ENCODE measurements at places on chromosomes 7 and 10.

GRCh38 chr7:142746264-142746663 is 3.0 kb upstream of the PRSS1 start:
- DNase-seq, result no peak

- DNase-seq, result no peak
Observed at GRCh38 chr10:77049896-77050295, 587.7 kb downstream of the KCNMA1 start.

DNA sequence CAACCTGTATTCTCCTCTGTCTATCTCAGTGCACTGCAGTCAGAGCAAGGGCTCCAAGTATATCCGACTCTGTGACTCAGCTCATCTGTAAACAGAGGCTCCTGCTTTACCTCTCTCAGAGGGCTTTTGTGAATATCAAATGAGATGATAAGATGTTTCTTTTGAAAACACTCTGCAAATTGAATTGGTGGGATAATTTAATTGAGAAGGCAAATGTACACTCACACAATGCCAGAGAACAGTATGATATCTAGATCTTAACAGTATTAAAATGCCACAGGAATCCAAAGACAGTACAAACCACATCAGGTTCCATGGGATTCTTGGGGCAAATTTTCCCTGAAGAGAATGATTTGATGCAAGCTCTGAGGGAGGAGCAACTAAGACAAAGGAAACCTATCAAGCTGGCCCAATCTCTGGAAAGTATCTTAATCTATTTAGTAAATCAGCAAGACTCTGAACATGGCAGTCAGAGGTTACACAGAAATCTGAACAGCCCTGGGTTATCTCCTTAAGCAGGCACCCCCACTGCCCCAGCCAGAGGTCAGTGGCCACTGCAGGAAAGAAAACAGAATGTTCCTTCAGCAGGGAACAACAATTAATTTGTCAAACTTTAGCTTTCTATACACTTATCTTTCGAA is 45.9 kb downstream of the DOCK4 start:
- no peak for DNase-seq

GRCh38 chr10:128875956-128876736 is 590.9 kb upstream of the MGMT start:
- no peak for DNase-seq

DNA sequence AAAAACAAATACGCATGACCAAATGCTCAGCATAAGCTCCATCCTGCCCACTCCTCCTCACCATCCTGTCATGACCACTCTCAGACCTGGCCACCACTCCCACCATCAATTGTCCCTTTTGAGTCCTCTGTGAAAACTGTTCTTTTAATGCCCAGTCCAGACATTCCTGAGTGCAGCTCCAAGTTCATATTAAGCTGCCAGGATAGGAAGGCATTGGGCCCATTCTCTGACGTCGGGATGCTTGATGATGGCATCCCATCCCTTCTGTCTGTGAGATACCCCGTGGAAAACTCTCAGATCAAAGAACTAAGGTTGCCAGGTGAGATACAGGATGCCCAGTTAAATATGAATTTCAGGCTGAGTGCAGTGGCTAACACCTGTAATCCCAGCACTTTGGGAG is 89.9 kb upstream of the KIF5B start:
- no peak for DNase-seq

GRCh38 chr7:2715341-2716231 is 27.6 kb downstream of the AMZ1 start:
- no peak for DNase-seq

- DNase-seq, result no peak
Observed at GRCh38 chr7:140348161-140348849, 50.0 kb downstream of the SLC37A3 start.

DNA sequence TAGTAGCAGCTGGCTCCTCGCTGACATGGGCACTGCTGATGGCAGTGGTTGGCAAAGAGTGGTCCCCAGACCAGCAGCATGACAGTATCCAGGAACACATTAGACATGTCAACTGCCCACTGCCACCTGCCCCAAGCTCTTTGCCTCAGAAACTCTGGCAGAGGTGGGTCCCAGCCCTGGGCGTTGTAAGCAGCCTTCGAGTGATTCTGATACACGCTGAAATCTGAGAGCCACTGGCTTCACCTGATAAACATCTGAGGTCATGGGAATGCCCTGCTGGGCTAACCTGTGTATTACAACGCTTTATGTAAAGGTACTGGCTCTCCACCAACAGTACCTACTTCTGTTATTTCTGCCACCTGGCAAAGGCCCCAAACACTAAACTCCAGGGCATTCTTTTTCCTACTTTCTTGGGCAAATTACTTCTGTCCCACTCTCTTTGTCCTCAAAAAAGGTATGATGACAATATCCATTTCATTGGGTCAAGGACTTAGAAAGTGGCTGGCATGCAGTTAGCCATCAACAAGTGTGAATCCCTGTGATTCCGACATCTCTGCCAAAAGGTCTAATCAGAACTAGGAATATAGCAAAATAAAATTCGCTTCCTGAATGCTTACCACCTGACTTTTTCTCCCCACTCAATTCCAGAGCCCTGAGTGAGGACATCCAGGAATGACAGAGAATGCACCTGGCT is 9.2 kb downstream of the SGMS1 start:
- DNase-seq, result no peak

DNA sequence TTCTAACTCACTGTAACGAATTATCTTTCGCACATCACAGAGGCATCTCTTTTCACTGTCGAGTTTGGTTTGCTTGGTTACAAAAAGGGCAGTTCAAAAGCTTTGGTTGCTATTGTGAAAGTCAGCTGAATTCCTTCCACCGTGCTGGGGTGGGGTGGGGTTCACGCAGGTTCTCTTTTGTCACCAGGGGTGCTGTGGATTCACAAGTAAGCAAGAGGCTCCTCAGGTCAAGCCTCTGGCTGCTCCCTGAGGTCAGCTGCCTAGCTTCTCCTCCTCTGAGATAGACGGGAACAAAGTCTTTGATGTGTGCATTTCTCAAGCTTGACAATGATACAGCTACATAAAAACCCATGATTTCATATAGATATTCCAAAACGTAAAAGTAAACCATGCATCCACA is 47.7 kb downstream of the EGFR start:
- no peak for DNase-seq

DNA sequence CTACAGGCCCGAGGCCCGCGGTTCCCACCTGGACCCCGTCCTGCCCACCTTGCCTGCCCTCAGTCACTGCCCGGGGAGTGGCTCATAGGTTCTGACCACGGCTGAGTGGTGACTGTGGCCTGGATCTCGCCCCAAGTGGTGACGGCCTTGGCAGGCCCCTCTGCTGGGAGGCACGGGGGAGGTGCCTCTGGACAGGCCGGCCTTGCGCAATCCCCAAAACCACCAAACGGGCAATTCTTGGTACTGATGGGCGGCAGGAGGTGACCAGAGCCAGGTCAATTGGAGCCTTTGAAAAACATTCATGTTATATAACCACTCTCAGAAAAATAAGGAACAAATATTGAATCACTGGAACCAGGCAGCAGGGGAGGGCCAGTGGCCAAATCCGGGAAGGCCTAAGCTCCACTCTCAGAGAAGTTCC is 83.4 kb downstream of the PRKAG2 start:
- no peak for DNase-seq

GRCh38 chr10:132184816-132185593 is 1.7 kb upstream of the DPYSL4 start:
- no peak for DNase-seq

DNA sequence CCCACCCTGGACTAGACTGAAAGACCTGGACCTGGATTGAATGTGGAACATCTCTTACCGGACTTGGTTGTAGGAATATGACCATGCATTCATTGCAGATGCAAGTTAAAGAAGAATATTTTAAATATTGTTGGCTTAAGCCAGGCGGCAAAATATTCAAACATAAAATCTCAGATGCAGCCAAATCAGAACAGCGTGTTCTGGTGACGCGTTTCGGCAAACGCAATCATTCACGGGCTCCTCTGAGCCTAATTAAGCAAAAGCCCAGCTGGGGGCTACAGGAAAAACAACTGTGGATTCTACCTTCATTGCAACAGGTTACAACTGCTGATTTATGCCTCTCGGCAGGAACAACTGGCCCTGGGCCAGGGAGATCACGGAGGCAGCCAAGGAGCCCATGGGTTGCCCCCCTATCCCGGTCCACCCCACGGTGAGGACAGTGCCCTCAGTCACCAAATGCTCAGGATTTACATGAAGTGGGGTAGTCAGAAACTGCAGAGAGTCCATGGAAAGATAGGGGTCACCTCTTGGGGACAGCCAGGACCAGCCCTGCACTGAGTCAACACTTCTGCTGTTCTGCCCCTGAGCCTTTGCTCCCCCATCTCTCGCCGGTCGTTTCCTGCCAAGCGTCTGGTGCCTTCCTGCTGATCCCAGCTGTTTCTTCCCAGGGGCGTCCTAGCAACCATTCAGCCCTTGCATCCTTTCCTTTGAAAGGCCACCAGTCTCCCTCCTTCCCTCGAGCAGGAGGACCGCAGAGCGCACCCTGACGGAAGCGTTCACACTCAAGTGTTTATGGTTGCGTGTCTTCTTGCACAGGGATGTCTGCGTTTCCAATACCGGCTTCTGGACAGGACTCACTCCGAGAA is 64.4 kb upstream of the SFMBT2 start:
- no peak for DNase-seq

GRCh38 chr10:14468023-14468441 is 137.3 kb upstream of the FRMD4A start:
- DNase-seq, result no peak

DNA sequence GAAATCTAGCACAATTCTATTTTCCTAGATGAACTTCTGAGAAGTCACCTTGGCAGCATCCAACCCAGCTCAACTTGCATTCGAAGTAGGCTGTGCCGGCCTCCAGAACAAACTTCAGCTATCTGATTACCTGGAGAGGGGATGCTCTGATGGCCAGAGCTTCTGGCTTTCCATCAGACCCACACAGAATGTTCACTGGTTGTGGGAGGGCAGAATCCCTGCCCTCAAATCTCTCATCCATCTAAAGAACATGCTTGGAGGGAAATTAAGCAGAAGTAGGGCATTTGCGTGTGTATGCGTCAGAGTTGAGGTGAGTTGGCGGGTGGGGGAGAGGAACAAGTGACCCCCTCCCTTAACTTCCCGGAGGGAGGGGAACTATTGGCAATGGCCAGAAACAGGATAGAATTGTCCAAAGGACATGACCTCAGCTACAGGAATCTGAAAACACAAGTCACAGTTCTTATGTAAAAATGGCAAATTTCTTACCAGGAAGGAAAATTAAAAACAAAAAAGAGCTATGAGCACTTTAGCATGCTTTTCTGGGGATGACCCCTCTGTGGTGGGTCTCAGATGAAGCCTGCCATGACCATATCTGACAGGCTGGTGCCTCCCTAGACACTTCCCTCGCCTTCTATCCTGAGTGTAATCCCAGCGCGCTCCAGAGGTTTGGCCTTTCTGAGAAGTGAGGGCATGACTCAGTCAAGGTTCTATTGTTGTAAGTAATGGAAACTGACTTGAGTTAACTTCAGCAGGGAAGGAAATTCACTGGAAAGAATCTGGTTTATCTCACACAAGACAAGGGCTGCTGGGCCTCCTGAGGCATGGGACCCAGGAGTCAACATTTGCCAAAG is 278.8 kb downstream of the RPS24 start:
- no peak for DNase-seq

DNA sequence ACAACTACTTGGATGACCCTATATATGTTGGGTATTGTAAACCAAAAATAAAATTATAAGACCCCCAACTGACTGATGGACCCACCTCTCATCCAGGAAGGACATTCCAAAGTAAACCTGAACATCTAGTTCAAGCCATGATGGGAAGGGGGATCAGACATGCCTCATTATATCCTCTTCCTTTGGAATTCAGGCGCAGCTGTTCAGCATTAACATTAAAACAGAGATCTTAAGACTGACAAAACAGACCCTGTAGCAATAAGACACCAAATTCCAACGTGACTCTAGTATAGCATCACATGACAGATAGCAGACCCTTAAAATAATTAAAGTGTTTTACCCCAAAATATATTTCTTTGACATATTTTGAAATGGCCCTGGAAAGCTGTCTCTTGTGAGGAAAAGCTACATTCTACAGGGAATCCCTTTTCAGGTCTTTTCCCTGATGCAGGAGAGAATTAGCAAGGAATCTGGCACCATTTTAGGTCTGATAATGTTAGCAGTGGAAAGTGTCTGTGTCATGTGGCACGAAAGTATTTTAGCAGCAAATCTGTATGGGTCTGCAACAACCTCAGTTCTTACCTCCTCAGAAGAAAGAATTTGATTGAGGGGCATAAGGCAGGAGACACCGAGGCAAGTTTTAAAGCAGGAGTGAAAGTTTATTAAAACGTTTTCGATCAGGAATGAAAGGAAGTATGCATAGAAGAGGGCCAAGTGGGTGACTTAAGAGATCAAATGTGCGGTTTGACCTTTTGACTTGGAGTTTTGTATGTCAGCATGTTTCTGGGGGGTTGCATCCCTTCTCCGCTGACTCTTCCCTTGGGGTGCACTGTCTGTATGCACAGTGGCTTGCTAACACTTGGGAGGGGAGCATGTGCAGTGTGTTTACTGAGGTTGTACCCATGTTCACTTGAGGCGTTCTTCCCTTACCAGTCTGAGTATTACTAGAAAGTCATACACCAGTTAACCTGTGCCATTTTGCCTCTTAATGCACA is 236.6 kb upstream of the PPP1R3A start:
- no peak for DNase-seq

- no peak for DNase-seq
Observed at GRCh38 chr10:97450828-97451227, 4.9 kb downstream of the ZDHHC16 start.

- DNase-seq, result no peak
Observed at GRCh38 chr10:3926675-3927525, 141.9 kb upstream of the KLF6 start.

DNA sequence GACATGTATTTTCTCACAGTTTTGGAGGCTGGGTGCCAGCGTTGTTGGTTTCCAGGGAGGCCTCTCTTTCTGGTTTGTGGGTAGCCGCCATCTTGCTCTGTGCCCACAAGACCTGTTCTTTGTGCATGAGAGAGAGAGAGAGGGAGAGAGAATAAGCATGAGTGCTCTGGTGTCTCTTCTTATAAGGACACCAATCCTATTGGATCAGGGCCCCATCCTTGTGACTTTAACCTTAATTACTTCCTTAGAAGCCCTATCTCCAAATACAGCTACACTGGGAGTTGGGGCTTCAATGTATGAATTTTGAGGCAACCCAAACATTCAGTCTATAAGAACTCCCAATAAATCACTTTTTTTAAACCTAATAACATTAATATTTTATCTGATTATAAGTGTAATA is 114.6 kb downstream of the PARP12 start:
- DNase-seq, result no peak

- no peak for DNase-seq
Observed at GRCh38 chr10:28283251-28283650, 19.6 kb downstream of the MPP7 start.

DNA sequence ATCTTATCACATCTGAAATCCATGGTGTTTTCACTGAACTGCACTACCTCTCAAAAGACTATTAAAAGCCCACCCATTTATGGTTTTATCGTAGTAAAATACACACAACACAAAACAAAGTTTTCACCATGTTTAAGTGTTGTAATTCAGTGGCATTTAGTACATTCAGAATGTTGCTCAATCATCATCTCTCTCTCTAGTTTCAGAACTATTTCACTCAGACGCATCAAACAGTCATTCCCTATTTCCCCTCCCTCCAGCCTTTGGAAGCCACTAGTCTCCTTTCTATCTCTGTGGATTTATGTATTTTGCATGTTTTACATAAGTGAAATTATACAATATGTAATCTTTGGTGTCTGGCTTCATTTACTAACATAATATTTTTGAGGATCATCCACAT is 332.6 kb downstream of the TNS3 start:
- DNase-seq, result no peak

GRCh38 chr7:42025635-42026375 is 211.2 kb downstream of the GLI3 start:
- no peak for DNase-seq
